HFFc6 (cell line): ENCODE measurements at places on chromosomes 12 and 14.

DNA sequence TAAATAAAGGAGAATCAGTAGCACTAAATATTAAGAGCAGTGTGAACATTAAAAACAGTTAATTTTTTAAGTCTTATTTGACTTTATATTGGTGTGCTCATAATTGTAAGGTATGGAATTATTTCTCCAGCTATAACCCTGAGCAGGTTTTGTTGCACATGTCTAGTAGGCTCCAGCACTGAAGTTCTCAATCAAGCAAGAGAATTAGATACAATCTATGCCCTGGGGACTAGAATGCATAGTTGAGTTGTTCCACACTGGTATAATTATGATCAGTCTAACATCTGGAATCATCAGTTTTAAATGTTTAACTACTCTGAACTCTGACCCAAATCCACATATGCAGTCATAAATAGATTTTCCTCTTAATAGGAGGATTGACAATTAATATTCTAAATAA, 257.8 kb upstream of the ARHGAP5 start:
- DNase-seq = no peak

- DNase-seq = no peak
Observed at GRCh38 chr12:56684745-56685359, 3.2 kb downstream of the PTGES3 start.

- DNase-seq = no peak
Observed at GRCh38 chr14:94665121-94665520, 52.9 kb downstream of the SERPINA3 start.

DNA sequence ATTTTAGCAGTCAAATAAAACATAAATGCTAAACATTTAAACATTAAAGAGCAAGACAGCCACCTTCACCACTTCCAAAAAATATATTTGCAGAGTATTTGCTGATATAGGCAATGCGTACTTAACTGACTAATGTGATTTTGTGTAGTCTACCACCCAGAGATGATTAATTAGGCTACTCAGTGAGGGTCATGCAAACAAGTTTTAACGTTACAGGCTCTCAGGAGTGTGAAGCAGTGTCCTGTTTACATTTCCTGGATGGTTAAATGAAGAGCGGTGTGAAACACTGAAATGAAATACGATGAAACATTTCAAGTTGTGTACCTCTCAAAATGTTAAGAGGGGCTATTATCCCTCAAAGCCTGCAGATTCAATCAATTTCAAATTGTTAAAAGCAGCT, 165.8 kb upstream of the LRIG3 start:
- no peak for DNase-seq

GRCh38 chr14:70882776-70883492, 24.3 kb upstream of the PCNX1 start:
- peak; percentile 66 for DNase-seq
